ENCODE measurements at places on chromosomes 5 and 9.

DNA sequence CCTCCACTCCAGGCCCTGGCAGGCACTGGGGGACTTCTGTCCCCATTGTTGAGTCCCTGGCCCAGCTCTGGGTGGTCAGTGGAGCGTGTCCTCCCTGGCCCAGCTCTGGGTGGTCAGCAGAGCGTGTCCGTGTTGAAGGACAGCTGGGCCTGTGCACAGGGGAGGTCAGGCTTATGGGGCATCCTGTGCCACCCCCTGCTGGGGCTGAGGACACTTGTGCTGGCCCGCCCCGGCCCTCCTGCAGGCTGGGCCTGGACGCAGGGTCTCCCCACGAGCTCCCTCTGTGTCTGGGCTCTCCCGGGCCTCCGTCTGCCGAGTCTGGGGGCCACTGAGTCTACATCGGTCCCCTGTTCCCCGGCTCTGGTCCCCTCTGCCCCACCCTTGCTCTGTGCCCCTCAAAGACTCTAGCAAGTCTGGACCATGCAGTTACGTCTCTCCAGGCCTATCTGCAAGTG is 11.5 kb upstream of the CLIC3 start:
- no peak for DNase-seq

DNA sequence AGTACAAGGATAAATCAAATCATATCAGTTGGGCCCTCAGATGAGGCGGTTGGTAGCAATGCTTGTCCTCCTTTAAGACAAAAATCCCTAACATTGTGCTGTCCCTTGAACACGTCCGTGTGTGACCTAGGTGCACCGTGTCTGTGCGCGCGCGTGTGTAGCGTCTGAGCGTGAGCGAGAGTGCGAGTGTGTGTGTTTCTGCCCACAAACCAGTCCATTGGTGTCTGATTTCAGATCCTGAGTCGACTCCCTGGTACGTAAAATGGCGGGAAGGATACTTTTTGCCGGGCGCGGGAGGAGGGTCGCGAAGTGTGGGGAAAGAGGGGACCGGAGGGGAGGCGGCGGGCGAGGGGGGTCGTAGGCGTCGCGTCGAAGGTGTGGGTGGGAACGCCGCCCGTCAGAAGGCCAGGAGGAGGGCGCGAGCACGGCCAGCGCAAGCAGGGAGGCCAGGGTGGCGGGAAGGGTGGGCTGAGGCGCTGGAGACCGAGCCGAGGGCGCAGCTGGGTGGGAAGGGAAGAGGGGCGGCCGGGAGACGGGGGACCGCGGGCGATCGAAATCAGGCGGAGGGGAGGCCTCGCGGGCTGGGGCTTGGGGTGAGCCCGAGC is 8.9 kb downstream of the OTP start:
- no peak for DNase-seq

- DNase-seq: no peak
Observed at GRCh38 chr5:130545291-130545690, 619.8 kb downstream of the HINT1 start.

- no peak for DNase-seq
Observed at GRCh38 chr5:180399401-180400215, 46.5 kb upstream of the GFPT2 start.

DNA sequence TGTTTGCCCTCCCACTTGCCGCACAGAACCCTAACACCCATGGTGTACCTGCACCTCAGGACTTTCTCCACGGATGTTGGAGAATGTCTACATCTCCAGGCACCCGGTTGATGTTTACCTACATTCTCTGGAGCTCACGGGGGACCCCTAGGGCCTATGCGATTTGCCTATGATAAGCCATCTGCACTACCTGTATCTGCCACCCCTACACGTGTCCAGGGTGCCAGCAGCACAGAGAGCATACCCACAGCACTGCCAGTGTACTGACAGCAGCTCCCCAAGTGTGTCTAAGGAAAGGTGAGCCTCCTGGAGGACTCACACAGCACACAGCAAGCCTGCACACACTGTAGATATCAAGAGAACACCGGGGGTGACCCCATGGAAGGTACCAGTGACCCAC is 31.3 kb upstream of the LMX1B start:
- no peak for DNase-seq

GRCh38 chr9:133597316-133597957 is 11.8 kb downstream of the FAM163B start:
- DNase-seq: no peak

GRCh38 chr5:181184845-181185216 is 20.2 kb downstream of the TRIM7 start:
- DNase-seq: no peak

DNA sequence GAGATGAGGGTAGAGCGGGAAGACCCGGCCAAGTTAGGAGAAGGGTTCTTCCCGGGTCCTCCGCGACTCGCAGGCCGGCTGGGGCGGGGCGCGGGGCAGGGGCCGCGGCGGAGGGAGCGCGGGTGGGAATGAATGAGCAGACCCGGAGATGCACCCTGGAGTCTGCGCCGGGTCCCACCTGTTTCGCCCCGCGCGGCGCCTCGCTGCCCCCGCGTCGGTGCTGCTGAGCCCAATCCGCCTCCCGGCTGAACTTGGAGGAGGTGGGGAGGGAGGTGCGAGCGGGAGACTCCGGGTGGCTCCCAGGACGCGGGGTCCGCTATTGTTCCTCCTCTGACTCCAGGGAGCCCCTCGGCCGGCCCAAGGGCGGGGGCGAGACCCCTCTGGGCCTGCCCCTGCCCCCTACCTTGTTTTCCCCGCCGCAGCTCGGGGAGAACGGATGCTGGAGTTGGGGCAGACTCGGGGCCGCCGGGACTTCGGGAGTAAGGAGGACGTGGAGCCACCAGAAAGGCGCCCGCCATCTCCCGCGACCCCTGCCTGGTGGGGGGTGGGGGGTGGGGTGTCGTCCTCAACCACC is 659 bp downstream of the RAI14 start:
- DNase-seq: no peak

DNA sequence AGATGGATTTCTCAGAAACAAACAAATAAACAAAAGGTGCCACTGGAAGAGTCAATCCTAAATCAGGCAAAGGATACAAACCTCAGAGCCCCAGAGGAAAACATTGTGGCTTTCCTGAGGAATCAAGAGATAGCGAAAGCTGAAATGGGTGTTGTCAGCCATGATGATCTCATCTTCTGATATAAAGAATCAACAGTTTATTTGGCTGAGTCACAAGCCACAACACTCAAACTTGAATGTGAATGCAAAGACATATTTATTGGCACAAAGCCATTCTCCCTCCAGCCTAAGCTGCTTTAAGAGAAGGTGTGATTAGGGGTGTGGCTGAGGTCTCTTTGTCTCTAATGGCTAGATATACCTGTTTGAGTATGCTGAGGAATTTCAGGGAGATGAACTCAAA is 73.3 kb upstream of the NREP start:
- DNase-seq: no peak

DNA sequence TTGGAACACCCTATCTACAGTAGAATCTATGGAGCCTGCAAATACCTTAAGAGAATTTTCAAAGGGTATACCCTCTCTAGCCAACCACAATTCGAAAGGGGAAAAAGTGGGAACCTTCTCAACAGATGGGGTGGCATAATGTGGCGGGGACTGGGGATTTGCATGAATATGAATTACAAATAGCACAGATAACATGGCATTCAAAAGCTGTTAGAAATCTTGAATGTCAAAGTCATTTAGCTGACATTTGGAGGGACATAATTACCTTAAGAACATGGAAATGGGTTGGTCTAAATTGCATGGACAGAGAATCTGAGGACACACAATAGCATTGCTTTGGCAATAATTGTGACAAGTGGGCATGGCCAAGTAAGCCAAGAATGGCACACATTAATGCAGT is 23.2 kb upstream of the TYRP1 start:
- no peak for DNase-seq

DNA sequence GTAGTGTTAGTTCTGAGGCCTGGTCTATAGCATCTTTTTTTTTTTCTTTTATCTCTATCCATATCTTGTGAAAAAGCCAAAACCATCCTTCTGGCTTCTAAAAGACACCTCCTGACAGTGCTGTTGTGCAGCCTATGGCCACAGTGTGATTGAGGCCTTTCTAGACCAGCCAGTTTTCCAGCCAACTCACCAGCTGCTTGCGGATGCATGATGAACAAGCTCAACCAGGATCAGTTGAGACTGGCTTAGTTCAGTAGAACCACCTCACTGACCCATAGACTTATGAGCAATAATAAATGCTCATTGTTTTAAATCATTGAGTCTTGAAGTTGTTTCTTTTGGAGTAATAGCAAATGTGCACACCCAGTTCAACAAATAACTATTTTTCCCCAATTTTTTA is 296.9 kb downstream of the FAM170A start:
- DNase-seq: no peak

DNA sequence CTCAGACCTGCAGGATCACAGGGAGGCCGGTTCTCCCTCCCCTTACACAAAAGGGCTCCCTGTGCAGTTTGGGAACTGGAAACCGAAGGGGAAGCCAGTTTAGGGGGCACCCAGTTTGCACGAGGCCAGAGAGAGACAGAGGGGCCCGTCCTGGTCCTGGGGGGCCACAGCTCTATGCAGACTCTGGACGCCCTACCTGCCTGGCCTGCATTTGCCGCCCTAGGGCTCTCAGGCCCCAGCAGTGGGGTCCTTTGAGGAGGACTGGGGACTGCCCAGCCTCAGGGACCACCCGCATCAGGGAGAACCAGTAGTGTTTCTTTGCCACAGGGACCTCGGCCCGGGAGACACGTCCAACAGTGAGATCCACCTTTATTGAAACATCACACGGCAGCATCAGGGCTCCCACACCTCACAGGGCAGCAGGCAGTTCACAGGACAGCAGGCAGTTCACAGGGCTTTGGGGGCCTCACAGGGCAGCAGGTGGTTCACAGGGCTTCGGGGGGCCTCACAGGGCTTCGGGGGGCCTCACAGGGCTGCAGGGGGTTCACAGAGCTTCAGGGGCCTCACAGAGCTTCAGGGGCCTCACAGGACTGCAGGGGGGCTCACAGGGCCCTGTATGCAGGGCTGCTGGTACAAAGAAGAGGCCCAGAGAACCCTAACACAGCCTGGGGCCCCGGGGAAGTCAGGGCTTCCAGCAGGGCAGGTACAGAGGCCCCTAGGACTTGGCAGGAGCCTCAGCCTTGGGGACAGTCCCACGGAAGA is 648 bp upstream of the NSMF start:
- no peak for DNase-seq

DNA sequence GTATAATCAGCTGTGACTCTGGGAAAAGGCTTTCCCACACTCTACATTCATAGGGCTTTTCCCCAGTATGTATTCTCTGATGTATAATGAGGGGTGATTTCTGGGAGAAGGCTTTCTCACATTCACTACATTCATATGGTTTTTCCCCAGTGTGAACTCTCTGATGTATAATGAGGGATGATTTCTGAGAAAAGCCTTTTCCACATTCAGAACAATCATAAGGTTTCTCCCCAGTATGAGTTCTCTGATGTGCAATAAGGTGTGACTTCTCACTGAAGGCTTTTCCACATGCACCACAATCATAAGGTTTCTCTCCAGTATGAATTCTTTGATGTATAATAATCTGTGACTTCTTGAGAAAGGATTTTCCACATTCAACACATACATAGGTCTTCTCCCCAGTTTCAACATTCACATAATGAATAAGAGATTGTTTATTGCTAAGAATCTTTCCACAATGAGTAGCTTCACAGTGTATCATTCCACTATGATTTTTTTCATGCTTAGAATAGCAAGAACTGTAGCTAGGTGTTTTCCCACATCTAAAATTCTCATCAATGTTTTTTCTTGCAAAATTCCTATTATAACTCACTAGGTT is 26.7 kb upstream of the ZNF300 start:
- no peak for DNase-seq

DNA sequence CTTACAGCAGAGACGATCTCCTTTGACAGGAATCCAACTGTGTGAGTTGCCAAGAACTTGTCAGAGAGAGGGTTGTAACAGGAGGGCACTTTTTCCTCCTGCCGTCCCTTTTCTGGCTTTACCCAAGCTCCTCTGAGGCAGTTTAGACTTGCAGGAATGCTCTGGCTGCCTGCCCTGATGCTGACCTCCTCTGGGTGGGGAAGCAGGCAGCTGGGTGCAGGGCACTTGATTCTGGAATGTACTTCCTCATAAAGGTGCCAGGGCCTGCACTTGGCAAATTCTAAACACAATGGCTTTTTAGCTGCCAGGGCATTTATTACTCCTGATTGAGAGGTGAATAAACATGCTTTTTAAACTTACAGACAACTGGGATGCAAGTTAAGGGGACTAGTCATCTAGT is 190.4 kb downstream of the EPB41L4A start:
- no peak for DNase-seq

GRCh38 chr9:131263701-131264100 is 12.6 kb downstream of the FAM78A start:
- no peak for DNase-seq

- DNase-seq: peak; percentile 16
Observed at GRCh38 chr5:123422433-123423277, 548 bp downstream of the CEP120 start.

DNA sequence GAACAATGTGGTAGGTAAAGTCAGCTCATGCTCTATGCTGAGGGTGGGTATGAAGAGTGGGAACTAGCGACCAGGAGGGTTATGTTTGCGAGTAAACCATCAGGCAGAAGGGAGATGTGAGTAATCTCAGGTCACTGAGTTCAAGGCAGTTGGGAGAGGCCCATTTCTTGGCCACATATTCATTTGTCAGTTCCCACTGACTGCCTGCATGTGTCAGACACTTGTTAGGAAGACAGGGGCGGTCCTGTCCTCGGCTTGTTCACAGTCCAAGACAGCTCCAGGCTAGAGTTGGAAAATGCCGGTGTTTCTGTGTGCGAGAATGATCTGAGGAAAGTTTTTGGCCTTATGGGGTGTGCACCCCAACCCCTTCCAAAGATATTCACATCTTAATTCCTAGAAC is 48.6 kb upstream of the GDNF start:
- no peak for DNase-seq

- DNase-seq: no peak
Observed at GRCh38 chr9:136907011-136907914, 20.9 kb downstream of the TRAF2 start.

GRCh38 chr5:135433681-135434426 is 13.3 kb downstream of the DCANP1 start:
- peak; percentile 48 for DNase-seq

DNA sequence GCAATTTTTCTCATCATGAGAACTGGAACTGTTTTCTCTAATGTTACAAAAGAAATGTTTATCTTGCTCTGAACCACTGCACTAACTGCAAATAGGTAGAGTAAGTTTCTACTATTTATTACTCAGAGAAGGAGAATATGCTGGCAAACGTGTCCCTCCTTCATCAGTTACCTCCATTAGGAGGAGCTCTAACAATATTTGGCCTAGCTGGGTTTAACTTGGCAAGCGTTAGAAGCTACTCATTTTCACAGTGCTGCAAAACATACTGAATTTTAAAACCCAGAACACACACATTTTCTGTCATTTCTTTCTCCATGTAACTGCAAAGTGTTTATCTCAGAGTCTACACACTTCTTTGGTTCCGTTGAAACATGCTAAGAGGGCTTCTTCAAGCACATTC is 101.0 kb upstream of the GABRG2 start:
- DNase-seq: peak; percentile 29

- no peak for DNase-seq
Observed at GRCh38 chr5:166963596-166963995, 1327.8 kb upstream of the WWC1 start.

GRCh38 chr5:52999344-52999949 is 10.3 kb downstream of the ITGA2 start:
- DNase-seq: no peak

Measured in Kasumi-1 (cell line).